ENCODE measurements at places on chromosomes 6 and 20. TPM values are rescaled to one million over a fixed set of nuclear protein-coding genes. Genes with fewer than 3 reads are reported as not detected.

DNA sequence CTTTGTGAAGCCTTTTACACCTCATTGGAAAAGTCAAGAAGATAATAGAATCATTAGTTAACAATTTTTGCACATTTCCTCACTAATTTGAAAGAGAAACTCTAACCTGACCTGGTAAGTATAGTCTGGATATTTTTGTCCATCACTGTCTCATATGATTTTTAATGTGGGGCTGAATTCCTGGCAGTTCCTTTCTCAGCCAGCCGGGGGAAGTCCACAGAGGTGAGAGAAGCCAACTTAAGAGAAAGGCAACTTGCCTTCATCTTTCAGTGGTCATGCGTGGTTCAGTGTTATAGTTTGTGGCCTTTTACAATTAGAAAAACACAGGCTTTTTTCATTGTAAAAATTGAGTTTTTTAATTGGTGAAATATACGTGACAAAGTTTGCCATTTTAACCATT is 80.6 kb downstream of the CDYL start:
- H3K36me3 ChIP-seq: no peaks in the 10 kb centered on the region
- no peaks in the 10 kb centered on the region for H3K4me1 ChIP-seq
- DNase-seq: no peak
- H3K27me3 ChIP-seq: no peaks in the 10 kb centered on the region

DNA sequence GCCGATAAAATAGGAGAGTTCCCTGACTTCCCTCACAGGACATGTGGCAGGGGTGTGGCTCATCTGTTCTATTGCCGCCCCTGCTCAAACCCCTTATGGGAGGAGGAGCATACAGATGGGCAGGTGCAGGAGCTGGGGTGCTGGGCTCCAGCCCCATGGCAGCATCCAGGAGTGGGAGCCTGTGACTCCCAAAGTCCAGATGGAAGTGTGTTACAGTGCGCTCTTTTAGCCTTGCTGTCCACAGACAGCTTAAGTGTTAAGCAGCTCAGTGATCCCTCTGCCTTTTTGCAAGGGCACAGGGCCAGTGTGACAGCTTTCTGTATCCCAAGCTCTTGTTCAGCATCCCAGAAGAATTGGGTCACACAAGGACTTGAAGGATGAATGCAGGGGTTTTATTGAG is 212.3 kb upstream of the MYLIP start:
- DNase-seq: no peak
- no peak overlapping the region for H3K27ac ChIP-seq
- no peaks in the 10 kb centered on the region for H3K4me1 ChIP-seq
- H3K4me3 ChIP-seq: no peak overlapping the region
- H3K36me3 ChIP-seq: no peaks in the 10 kb centered on the region

- H3K36me3 ChIP-seq: no peaks in the 10 kb centered on the region
- no peaks in the 10 kb centered on the region for H3K27me3 ChIP-seq
- H3K4me1 ChIP-seq: no peaks in the 10 kb centered on the region
These were observed 129.1 kb upstream of the PTPRT start for GRCh38 chr20:43318755-43319297.

- no peak for DNase-seq
- H3K36me3 ChIP-seq: no peaks in the 10 kb centered on the region
- no peaks in the 10 kb centered on the region for H3K27me3 ChIP-seq
- H3K27ac ChIP-seq: no peak overlapping the region
These were observed 24.6 kb upstream of the SERPINB1 start for GRCh38 chr6:2866171-2866846.

GRCh38 chr6:152575161-152575560 is 62.0 kb downstream of the SYNE1 start:
- H3K27me3 ChIP-seq: no peaks in the 10 kb centered on the region
- H3K4me1 ChIP-seq: no peaks in the 10 kb centered on the region
- DNase-seq: no peak
- H3K36me3 ChIP-seq: no peaks in the 10 kb centered on the region
- no peak overlapping the region for H3K27ac ChIP-seq
- H3K4me3 ChIP-seq: no peak overlapping the region

- H3K27ac ChIP-seq: no peak overlapping the region
- no peak for DNase-seq
- H3K27me3 ChIP-seq: no peaks in the 10 kb centered on the region
- H3K36me3 ChIP-seq: no peaks in the 10 kb centered on the region
- no peaks in the 10 kb centered on the region for H3K4me1 ChIP-seq
- H3K4me3 ChIP-seq: no peak overlapping the region
These were observed 100.9 kb downstream of the PREP start for GRCh38 chr6:105301756-105302616.

DNA sequence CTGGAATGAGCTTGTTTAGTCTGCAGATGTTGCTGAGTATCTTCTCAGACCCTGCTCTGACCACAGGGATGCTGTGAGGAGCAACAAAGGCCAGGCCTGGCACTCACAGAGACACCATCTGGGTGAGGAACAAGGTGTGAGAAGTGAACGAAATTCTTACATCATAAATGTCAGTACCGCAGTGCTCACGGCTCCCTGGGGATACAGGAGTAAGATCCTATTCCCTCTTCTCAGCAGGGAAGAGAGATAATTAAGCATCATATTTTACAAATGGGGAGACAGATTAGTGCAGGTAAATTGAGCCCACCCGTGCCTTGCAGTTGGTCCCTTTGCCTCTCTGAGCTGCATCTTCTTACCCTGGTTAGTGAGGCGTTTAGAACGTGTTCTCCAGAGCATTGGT is 106.2 kb downstream of the DTD1 start:
- no peaks in the 10 kb centered on the region for H3K36me3 ChIP-seq
- H3K4me3 ChIP-seq: no peak overlapping the region
- H3K4me1 ChIP-seq: no peaks in the 10 kb centered on the region
- H3K27me3 ChIP-seq: no peaks in the 10 kb centered on the region
- H3K27ac ChIP-seq: no peak overlapping the region
- no peak for DNase-seq

- H3K36me3 ChIP-seq: no peaks in the 10 kb centered on the region
- no peak for DNase-seq
- H3K27me3 ChIP-seq: no peaks in the 10 kb centered on the region
- H3K4me1 ChIP-seq: no peaks in the 10 kb centered on the region
- no peak overlapping the region for H3K4me3 ChIP-seq
- no peak overlapping the region for H3K27ac ChIP-seq
These were observed 109.3 kb upstream of the MTHFD1L start for GRCh38 chr6:150756173-150756572.

- no peak overlapping the region for H3K27ac ChIP-seq
- no peaks in the 10 kb centered on the region for H3K36me3 ChIP-seq
- H3K4me3 ChIP-seq: peak overlapping the region; percentile 13
- peaks cover 26% of the 10 kb centered on the region for H3K27me3 ChIP-seq
These were observed 2.6 kb downstream of the GJA1 start for GRCh38 chr6:121437851-121438651.

GRCh38 chr6:82330171-82330804 is 33.3 kb upstream of the TPBG start:
- H3K36me3 ChIP-seq: no peaks in the 10 kb centered on the region
- no peaks in the 10 kb centered on the region for H3K4me1 ChIP-seq
- no peak for DNase-seq
- no peak overlapping the region for H3K4me3 ChIP-seq
- H3K27ac ChIP-seq: no peak overlapping the region

DNA sequence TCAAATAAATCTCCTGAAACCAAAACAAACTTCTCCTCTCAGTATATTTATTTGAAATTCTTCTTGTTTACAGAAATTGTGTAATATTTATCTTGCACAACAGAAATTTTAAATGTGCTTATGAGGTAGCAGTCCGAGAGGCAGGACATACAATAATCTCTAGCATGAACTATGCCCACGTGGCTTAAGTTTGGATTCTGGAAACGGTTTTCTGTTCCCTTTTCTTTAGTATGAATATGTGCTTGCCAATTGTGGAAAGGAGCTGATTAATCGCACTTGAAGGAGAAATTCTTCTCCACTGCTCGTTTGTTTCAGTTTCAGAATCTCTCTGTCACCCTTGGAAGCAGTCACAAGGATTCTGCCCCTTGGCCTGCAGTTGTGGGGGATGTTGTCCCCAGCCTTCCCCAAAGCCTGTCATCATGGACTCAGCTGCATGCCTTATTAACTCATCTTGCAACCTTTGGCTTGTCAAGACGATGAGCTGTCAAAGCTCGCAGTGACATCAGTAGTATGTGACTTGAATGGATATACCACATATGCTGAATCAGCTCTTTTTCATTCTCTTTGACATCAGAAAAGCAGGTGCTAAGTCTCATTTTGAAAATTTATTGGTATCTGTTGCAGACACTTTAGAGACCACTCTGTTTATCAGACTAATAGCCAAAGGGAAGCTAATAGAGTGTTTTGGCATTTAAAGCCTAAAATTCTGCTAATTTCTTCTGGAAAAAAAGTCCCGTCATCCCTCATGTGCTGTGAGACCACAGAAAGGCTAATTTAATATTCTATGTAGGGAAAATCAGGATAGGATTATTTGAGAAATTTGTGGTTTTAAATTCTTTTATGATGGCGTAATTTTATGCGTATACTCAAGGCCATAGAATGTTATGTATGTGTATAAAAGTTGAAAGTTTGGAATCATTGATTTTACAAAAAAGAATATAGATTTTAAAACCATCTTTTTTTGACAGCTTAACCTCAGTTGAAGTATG is 186.8 kb downstream of the ARID1B start:
- H3K36me3 ChIP-seq: no peaks in the 10 kb centered on the region
- H3K27me3 ChIP-seq: no peaks in the 10 kb centered on the region
- H3K4me3 ChIP-seq: no peak overlapping the region
- DNase-seq: peak; percentile 42

DNA sequence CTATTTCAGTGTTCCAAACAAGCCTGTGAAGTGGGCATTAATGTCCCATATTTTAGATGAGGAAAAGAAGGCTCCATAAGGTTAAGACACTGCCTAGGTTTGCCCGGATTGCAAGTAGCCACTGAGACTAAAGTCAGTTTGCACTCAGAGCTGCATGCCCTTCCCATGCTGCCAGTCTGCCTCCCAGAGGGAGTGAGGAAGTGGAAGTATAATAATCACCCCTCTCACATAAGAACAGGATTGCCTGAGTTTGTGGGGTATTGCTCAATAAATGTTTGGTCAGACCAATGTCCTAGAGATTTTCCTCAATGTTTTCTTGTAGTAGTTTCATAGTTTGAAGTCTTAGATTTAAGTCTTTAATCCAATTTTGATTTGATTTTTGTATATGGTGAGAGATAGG is 43.9 kb upstream of the CLIC5 start:
- no peaks in the 10 kb centered on the region for H3K4me1 ChIP-seq

DNA sequence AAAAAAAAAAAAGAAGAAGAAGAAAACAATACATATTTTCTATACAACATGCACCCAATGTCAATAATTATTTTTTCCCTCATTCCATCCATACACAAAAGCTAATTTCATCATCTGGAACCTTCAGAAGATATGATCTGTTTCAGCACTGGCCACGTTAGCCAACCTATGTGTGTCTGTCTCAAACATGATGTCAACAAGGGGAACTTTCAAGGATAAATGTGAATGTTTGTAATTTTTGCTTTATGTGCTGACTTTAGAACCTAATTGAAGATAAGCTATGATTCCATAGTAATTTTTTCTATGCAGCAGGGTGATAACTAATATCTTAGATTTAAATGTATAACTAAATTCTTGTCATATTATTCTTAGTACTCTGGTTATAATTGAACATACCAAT is 37.9 kb downstream of the IPCEF1 start:
- no peak for DNase-seq
- H3K36me3 ChIP-seq: no peaks in the 10 kb centered on the region
- no peaks in the 10 kb centered on the region for H3K27me3 ChIP-seq
- H3K4me1 ChIP-seq: no peaks in the 10 kb centered on the region

DNA sequence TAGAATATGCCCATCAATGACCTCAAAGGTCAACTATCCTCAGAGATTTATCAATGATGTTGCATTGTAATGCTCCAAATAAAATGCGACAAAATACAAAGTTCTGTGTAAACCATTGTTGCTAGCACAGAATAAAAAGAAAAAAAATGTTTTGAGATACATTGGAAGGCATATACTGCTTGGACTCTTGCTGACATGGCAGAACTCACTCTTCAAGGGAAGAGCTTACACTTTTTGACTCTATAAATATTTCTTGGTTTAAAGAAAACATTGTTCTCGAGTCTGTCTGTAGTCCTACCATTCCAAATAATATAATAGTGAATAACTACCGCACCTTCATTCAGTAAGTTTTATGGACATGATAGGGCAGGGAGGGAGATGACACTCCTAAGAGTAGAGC is 178.7 kb upstream of the RSPO3 start:
- H3K27ac ChIP-seq: no peak overlapping the region
- H3K27me3 ChIP-seq: no peaks in the 10 kb centered on the region
- no peak for DNase-seq
- H3K4me3 ChIP-seq: no peak overlapping the region
- H3K4me1 ChIP-seq: no peaks in the 10 kb centered on the region

DNA sequence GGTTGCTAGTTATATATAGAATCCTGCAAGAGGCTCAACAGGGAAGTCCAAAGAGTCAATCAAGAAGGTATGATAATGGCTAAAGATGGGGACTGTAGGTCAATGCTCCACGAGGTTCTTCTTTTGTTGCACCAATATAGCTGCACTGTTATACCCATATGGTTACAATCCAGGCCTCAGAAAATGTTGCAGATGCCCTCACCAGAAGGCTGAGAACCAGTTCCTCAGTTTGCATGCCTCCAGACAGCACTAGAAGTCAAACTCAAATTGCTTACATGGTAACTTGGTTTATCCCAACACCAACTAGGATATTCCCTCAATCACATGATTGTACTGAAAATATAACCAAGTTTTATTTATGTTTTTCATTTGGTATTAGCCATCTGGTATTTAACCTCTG is 12.1 kb downstream of the EEF1A1 start:
- no peak overlapping the region for H3K27ac ChIP-seq
- no peaks in the 10 kb centered on the region for H3K4me1 ChIP-seq
- H3K36me3 ChIP-seq: no peaks in the 10 kb centered on the region

DNA sequence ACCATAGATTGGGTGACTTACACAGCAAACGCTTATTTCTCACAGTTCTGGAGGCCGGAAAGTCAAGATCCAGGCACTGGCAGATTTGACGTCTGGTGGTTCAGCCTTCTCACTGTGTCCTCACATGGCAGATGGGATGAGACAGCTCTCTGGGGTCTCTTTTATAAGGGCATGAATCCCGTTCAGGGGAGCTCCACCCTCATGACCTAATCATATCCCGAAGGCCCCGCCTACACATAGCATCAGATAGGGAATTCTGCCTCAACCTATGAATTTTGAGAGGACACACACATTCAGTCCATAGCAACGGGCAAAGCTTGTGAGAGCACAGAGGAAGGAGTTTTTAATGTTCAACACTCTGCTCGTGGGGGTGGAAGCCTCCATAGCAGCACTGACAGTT is 27.5 kb downstream of the DAAM2 start:
- DNase-seq: no peak
- H3K4me1 ChIP-seq: no peaks in the 10 kb centered on the region
- H3K27me3 ChIP-seq: no peaks in the 10 kb centered on the region
- no peak overlapping the region for H3K4me3 ChIP-seq

GRCh38 chr6:127345521-127345920 is 2.1 kb upstream of the ECHDC1 start:
- no peaks in the 10 kb centered on the region for H3K27me3 ChIP-seq
- H3K4me1 ChIP-seq: peaks cover 31% of the 10 kb centered on the region
- no peak overlapping the region for H3K4me3 ChIP-seq
- no peaks in the 10 kb centered on the region for H3K36me3 ChIP-seq

GRCh38 chr6:99711302-99711701 is 104.7 kb downstream of the PRDM13 start:
- no peak overlapping the region for H3K4me3 ChIP-seq
- no peaks in the 10 kb centered on the region for H3K27me3 ChIP-seq
- H3K27ac ChIP-seq: no peak overlapping the region
- no peaks in the 10 kb centered on the region for H3K36me3 ChIP-seq
- DNase-seq: no peak

Gene PCMTD2
- 196 TPM for total RNA-seq

Gene PLCG1
- total RNA-seq: 320 TPM

Gene CCM2L
- total RNA-seq: not detected

Gene DNAH8
- total RNA-seq: 0.17 TPM

Gene SEMG1
- total RNA-seq: not detected
